ENCODE measurements at places on chromosomes 6 and 20.

GRCh38 chr6:24686946-24687345 lies 20.1 kb downstream of the ACOT13 start:
- DNase-seq, result no peak

- DNase-seq, result no peak
Measured at GRCh38 chr6:11009353-11009752, 34.8 kb downstream of the ELOVL2 start.

DNA sequence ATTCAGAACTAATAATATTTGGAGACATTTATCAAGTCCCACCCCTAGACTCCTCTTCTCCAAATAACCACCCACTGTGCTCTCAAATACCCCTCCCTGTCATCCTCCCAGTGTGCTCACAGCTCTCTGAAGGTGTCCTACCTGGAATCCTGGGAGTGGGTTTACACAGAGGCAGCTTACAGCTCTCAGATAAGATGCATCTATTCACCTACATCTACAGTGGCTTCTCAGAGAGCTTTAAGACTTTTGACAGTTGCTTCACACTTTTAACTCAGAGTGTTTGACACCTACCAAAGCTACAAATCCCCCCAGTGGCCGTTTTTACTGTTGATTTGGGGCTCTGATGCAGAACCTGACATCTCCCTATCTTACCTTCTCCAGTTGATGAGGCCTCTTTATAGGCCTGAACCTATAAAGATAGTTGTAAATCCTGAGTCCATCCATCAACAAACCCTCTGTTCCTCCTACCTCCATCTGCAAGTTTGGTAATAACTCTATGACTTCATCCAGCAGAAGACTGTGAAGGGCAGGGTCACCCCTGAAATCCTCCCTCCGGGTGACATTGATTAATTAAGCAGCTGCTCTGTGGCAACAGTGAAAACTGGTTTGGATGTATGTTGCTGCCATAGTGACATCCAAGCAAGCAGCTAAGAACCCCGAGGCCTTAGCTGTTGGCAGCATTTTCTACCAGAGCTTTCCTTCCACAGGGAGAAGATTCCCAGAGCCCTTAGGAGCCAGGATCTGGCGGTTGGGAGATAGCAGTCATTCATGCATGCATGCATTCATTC lies 226.1 kb upstream of the RREB1 start:
- DNase-seq, result no peak

- DNase-seq, result no peak
Measured at GRCh38 chr6:34517966-34518365, 38.2 kb downstream of the SPDEF start.

DNA sequence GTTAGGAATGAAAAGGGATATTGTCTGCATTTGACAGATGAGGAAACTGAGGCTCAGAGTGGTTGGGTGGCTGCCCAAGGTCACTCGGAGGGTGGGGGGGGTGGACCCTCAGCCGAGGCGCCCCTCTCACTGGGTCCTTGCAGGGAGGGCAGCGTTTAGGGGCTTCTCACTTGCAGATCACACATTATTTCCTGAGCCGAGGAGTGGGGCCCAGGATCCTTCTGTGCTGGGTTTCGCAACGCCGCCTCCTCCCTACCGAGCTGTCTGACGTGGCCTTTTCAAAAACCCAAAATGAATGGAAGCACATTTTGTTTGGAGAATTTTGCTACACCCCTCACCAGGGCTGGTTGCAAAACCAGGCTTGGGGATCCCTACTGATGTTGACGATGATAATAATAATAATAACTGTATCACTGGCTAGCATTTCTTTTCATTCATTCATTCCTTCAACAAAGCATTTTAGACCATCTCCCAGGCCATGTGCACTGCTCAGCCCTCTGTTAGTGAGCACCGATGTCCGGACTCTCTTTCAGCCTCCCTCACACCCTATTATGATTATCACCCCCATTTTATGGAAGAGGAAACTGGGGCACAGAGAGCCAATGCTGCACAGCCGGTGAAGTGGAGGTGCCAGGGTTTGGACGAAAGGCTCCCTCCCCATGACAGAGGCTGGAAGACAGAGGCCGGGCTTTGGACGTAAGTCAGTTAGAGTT lies 5.2 kb downstream of the DLGAP4 start:
- DNase-seq, result no peak

Data from renal cortex interstitium (tissue), 15 donors.